ENCODE measurements at places on chromosomes 3 and 15.

DNA sequence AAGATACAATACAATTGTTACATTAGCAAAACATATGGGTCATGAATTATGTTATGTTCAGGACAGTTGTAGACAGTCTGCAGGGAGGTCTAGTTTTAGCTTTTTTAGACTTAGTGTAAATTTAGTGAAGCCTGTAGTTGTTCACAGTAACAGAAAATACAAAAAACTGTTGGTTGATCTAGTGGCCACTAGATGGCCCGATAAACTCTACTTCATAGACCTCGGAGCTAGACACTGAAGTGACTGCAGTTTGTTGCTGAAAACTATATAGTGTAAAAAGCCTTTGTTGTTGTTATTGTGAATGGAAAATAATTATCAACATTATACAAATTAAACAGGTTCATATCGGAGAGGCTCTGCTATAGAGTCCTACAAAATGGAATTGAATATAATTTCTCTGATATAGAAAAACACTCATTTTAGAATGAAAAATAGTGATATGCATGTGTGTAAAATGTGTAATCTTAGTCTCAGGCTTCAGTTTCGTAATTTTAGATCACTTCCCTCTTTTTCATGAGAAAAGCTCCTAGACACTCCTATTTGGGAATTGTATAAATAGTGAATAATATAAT, 18.3 kb downstream of the MAGEL2 start:
- no peak for DNase-seq

GRCh38 chr15:40323953-40324937, 753 bp downstream of the INAFM2 start:
- DNase-seq = peak; percentile 48

- DNase-seq = peak; percentile 70
Observed at GRCh38 chr15:50107591-50108408, 11.2 kb downstream of the ATP8B4 start.

- no peak for DNase-seq
Observed at GRCh38 chr3:101876142-101876541, 26.8 kb downstream of the NFKBIZ start.

DNA sequence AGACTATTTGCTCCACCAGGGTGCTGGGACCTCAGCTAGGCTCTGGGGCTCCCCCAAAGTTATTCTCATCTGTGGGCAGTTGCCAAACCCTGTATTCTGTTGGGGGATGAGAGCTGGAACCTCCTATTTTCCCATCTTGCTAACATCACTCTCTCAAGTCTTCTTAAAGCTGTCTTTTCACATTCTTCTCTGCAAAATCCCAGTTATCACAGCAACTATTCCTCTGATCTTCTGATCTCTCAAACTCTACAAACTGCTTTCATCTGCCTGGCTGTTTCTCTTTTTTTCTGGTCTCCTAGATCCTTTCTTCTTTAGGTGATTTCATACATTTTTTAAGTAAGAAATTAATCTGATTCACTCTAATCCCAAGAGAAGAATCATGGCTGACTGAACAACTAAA, 10.7 kb upstream of the ADAMTSL3 start:
- no peak for DNase-seq

GRCh38 chr3:100072326-100073048, 41.8 kb downstream of the FILIP1L start:
- no peak for DNase-seq

DNA sequence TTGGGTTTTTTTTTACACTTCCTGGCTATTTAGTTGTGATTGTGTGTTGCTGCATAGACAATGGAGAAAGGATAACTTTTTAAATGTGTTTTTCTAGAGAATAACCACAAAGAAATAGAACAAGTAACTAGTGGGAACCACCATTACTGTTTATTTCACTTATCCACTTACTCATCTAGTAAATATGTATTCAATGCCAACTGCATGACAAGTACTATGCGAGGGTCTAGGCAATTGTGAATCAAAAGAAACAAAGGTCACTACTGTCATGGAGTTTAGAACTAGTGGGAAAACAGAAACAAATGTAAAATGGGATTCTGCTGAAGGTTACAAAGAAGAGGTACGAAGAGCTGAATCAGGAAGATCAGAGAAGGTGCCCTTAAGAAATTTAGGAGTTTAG, 600.9 kb upstream of the ROBO2 start:
- DNase-seq = no peak

All from upper lobe of left lung (tissue), 6 donors.